ENCODE measurements at places on chromosomes 16 and 17. TPM values are rescaled to one million over a fixed set of nuclear protein-coding genes. Genes with fewer than 3 reads are reported as not detected.

GRCh38 chr16:55892821-55893220 lies 17.6 kb upstream of the CES5A start:
- DNase-seq, result no peak

Gene SLC13A2
- total RNA-seq, result not detected

Gene GAS2L2
- not detected for total RNA-seq

Gene APOBR
- not detected for total RNA-seq

Gene PDILT
- total RNA-seq, result not detected

Gene C1QL1
- 7.5 TPM for total RNA-seq

Gene WSB1
- total RNA-seq, result 101 TPM

Gene C1QTNF8
- not detected for total RNA-seq
